T-helper 17 cell (primary cell): ENCODE measurements at places on chromosomes 7 and 10.
A peak's percentile ranks its signal among the peaks of the same experiment; 100 is the strongest.

GRCh38 chr10:61663466-61663865 is 737 bp downstream of the CABCOCO1 start:
- peaks cover 50% of the 10 kb centered on the region for H3K27me3 ChIP-seq
- H3K4me1 ChIP-seq = no peaks in the 10 kb centered on the region
- H3K4me3 ChIP-seq = no peak overlapping the region
- H3K27ac ChIP-seq = no peak overlapping the region

GRCh38 chr10:132319853-132320653 is 11.9 kb upstream of the LRRC27 start:
- H3K27ac ChIP-seq = no peak overlapping the region
- no peaks in the 10 kb centered on the region for H3K27me3 ChIP-seq
- no peak for DNase-seq
- peaks cover 5% of the 10 kb centered on the region for H3K36me3 ChIP-seq
- peaks cover 8% of the 10 kb centered on the region for H3K4me1 ChIP-seq

- H3K4me1 ChIP-seq = peaks cover 18% of the 10 kb centered on the region
- no peaks in the 10 kb centered on the region for H3K36me3 ChIP-seq
- no peak for DNase-seq
- H3K27ac ChIP-seq = no peak overlapping the region
- H3K27me3 ChIP-seq = no peaks in the 10 kb centered on the region
These were observed 35.9 kb downstream of the TNRC18 start for GRCh38 chr7:5387711-5388245.

- H3K4me1 ChIP-seq = peaks cover 2% of the 10 kb centered on the region
- no peaks in the 10 kb centered on the region for H3K36me3 ChIP-seq
- H3K27me3 ChIP-seq = peaks cover 74% of the 10 kb centered on the region
- no peak overlapping the region for H3K4me3 ChIP-seq
These were observed 60.4 kb downstream of the LGI1 start for GRCh38 chr10:93818086-93818485.

DNA sequence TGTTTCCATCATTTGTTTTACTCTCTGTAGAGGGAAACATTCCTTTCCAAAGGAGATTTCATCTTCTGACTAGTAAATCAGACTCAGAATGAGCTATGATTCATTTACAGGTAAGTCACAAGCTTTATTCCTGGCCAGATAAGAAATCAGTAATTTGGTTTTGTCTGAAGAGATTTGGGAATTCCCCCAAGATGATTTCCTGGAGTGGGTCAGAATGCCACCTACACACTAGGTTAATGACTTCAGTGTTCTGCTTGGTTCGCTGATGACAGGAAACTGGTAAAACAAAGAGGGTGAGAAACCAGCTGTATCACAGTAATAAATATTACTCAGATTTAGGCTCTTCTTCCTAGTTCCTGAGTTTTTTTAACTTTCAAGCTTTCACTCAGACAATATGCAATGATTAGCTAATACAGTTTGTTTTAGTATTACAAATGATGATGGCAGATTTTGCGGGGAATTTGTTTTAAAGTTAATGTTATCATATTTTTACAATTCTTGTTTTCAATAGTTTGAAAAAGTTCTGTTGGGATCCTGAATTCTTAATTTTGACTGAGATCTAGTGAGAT is 8.3 kb upstream of the ASZ1 start:
- H3K36me3 ChIP-seq = no peaks in the 10 kb centered on the region
- no peak overlapping the region for H3K4me3 ChIP-seq
- H3K4me1 ChIP-seq = no peaks in the 10 kb centered on the region
- H3K27me3 ChIP-seq = no peaks in the 10 kb centered on the region

DNA sequence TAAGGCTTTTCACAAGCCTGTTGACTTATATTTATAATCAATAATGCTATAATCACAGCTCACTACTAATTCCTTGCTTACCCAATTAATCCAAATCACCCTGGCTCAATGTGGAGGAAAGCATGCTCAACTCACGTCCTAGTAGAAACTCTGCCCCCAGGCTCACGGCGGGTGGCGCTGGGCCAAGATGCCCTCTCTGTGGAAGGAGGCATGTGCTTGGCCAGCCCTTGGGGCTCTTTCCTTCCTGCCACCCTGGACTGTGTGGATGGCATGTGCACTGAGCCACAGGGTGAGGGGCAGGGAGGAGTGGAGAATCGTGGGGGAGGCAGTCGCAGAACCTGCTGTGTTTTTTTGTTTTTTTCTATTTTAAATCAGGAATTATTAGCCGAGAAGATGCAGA is 96.2 kb downstream of the SH2D4B start:
- H3K4me1 ChIP-seq = no peaks in the 10 kb centered on the region
- no peak for DNase-seq
- H3K27me3 ChIP-seq = peaks cover 24% of the 10 kb centered on the region
- H3K4me3 ChIP-seq = no peak overlapping the region

DNA sequence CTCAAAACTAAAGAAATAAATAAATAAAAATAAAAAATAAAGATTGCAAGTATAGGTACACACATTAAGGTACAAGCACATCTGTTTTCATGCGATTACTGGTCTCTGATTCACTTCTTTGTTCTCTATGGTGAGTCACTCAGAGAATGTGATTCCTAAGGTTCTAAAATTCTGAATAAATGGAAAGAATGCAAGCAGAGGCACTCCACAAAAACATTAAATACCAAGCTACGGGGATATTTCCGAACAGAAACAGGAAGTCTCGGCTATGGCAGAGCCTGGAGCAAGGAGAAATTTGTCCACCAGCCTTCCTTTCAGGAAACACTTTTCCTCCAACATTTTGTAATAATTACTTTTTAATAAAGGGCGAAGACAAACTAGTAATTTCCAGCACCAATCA is 1.4 kb downstream of the VOPP1 start:
- H3K27me3 ChIP-seq = no peaks in the 10 kb centered on the region
- peak overlapping the region; percentile 95 for H3K27ac ChIP-seq
- peak overlapping the region; percentile 96 for H3K4me3 ChIP-seq
- peaks cover 69% of the 10 kb centered on the region for H3K4me1 ChIP-seq

DNA sequence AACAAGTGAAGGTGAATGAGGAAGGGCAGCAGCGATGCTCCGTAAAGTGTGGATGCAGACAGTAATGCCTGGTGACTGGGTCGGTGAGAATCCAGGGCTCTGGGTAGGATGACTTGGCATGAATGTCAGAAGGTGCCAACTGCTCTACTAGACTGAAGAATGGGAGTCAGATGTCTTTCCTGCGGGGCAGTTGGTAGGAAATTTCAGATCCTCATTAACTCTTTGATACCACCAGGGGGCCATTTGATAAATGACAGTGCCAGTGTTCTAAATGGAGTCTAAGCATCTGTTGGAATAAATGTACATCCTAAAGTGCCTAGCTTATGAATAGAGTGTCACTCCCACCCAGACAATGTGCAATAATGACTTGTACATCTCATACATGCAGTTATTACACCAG is 462.0 kb downstream of the GRM8 start:
- peaks cover 16% of the 10 kb centered on the region for H3K27me3 ChIP-seq
- no peak for DNase-seq
- no peaks in the 10 kb centered on the region for H3K36me3 ChIP-seq
- no peak overlapping the region for H3K4me3 ChIP-seq
- H3K27ac ChIP-seq = no peak overlapping the region

GRCh38 chr7:1103789-1104515 is 16.0 kb downstream of the GPER1 start:
- no peaks in the 10 kb centered on the region for H3K27me3 ChIP-seq
- no peaks in the 10 kb centered on the region for H3K36me3 ChIP-seq
- peak overlapping the region; percentile 79 for H3K27ac ChIP-seq
- H3K4me3 ChIP-seq = peak overlapping the region; percentile 77
- peaks cover 19% of the 10 kb centered on the region for H3K4me1 ChIP-seq

- DNase-seq = no peak
- H3K4me1 ChIP-seq = peaks cover 3% of the 10 kb centered on the region
- H3K27me3 ChIP-seq = peaks cover 13% of the 10 kb centered on the region
- no peak overlapping the region for H3K4me3 ChIP-seq
- peaks cover 2% of the 10 kb centered on the region for H3K36me3 ChIP-seq
These were observed 69.8 kb downstream of the LSMEM1 start for GRCh38 chr7:112550468-112551060.

GRCh38 chr7:38584443-38585210 is 46.5 kb downstream of the AMPH start:
- H3K36me3 ChIP-seq = no peaks in the 10 kb centered on the region
- H3K27ac ChIP-seq = no peak overlapping the region
- H3K4me3 ChIP-seq = no peak overlapping the region
- H3K4me1 ChIP-seq = no peaks in the 10 kb centered on the region

GRCh38 chr7:52260046-52260665 is 775.3 kb upstream of the POM121L12 start:
- no peak overlapping the region for H3K27ac ChIP-seq
- no peak for DNase-seq
- no peaks in the 10 kb centered on the region for H3K27me3 ChIP-seq

DNA sequence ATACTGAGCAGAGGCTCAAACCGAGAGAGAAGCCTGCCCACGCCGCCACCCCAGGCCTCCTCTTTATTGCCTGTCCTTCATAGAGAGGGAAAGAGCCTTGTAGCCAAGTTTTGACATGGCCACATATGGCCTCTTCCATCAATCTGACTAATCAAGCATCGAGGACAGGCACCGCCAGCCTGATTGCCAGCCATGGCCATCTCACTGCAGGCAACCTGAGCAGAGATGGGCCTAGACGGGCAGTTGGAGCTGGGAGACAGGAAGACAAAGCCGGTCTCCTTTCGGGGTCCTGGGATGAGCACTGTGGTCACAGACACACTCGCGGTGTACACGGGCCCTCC is 67.2 kb downstream of the EBF3 start:
- H3K4me3 ChIP-seq = no peak overlapping the region
- H3K27ac ChIP-seq = no peak overlapping the region
- H3K27me3 ChIP-seq = peaks cover 57% of the 10 kb centered on the region
- H3K4me1 ChIP-seq = peaks cover 2% of the 10 kb centered on the region
- no peak for DNase-seq
- no peaks in the 10 kb centered on the region for H3K36me3 ChIP-seq

- no peak for DNase-seq
- no peaks in the 10 kb centered on the region for H3K27me3 ChIP-seq
These were observed 20.7 kb downstream of the MDFIC start for GRCh38 chr7:114942446-114943175.

GRCh38 chr10:36457751-36458150 is 667.6 kb upstream of the ANKRD30A start:
- no peak overlapping the region for H3K4me3 ChIP-seq
- no peaks in the 10 kb centered on the region for H3K4me1 ChIP-seq
- H3K27me3 ChIP-seq = no peaks in the 10 kb centered on the region

DNA sequence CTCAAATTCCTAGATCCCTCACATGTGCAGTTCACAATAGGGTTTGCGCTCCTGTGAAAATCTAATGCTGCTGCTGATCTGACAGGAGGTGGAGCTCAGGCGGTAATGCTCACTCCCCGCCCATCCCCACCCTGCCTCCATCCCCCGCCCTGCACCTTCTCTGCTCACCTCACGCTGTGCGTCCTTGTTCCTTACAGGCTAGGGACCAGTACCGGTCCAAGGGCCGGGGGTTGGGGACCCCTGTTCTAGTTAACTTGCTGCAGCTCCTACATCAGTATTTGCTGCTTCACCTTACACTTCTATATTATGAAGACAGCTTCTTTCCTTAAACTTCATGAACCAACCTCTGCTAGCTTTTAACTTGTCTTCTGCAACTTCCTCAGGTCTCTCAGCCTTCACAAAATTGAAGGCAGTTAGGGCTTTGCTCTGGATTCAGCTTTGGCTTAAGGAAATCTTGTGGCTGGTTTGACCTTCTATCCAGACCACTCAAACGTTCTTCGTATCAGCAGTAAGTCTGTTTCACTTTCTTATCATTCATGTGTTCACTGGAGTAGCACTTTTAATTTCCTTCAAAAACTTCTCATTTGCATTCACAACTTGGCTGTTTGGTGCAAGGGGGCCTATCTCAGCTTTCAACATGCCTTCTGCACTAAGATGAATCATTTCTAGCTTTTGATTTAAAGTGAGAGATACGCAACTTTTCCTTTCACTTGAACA is 1.7 kb upstream of the TNKS2 start:
- H3K4me1 ChIP-seq = peaks cover 43% of the 10 kb centered on the region
- peak overlapping the region; percentile 97 for H3K4me3 ChIP-seq
- H3K27me3 ChIP-seq = no peaks in the 10 kb centered on the region
- peaks cover 2% of the 10 kb centered on the region for H3K36me3 ChIP-seq
- H3K27ac ChIP-seq = peak overlapping the region; percentile 96
- peak; percentile 18 for DNase-seq

- no peaks in the 10 kb centered on the region for H3K27me3 ChIP-seq
- peaks cover 5% of the 10 kb centered on the region for H3K36me3 ChIP-seq
- DNase-seq = no peak
- no peak overlapping the region for H3K4me3 ChIP-seq
- H3K4me1 ChIP-seq = peaks cover 6% of the 10 kb centered on the region
These were observed 239.5 kb upstream of the TCF7L2 start for GRCh38 chr10:112710528-112710927.

DNA sequence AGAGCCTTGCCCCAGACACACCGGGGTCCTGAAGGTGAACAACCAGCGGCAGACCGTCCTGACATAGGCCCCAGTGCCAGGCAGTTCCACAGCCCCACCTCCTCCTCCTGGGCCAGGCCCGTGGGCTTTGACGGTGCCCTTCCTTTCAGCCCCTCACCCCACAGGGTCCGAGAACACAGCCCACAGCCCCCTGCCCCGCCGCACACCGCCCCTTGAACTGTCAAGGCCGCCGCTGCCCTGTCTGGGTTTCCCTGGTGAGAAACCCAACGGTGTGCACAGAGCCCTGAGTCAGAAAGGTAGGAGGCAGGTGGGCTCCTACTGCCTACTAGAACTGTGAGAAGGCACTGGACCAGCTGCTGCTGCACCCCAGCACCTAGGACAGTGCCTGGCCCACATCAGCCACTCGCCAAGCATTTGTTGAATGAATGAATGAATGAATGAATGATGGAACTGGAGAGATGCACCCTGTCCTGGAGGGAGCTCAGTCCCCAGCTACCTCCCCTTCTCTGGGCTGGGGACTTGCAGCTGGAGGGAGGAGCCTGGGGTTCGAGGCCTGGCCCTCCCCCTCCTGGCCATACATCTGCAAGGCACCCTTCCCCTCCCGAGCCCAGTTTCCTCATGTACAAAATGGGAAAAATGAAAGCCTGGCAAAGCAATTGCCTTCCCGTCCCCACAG is 117.9 kb downstream of the SLIT1 start:
- peaks cover 4% of the 10 kb centered on the region for H3K36me3 ChIP-seq
- H3K4me3 ChIP-seq = no peak overlapping the region
- H3K4me1 ChIP-seq = peaks cover 7% of the 10 kb centered on the region
- no peak for DNase-seq
- H3K27me3 ChIP-seq = peaks cover 19% of the 10 kb centered on the region

- H3K4me1 ChIP-seq = no peaks in the 10 kb centered on the region
- H3K27ac ChIP-seq = no peak overlapping the region
- DNase-seq = no peak
- H3K27me3 ChIP-seq = no peaks in the 10 kb centered on the region
- H3K36me3 ChIP-seq = no peaks in the 10 kb centered on the region
- H3K4me3 ChIP-seq = no peak overlapping the region
These were observed 95.6 kb downstream of the MALRD1 start for GRCh38 chr10:19144206-19144605.

- H3K4me3 ChIP-seq = no peak overlapping the region
- H3K27me3 ChIP-seq = no peaks in the 10 kb centered on the region
- H3K36me3 ChIP-seq = no peaks in the 10 kb centered on the region
- H3K4me1 ChIP-seq = no peaks in the 10 kb centered on the region
- no peak for DNase-seq
- H3K27ac ChIP-seq = no peak overlapping the region
These were observed 527.3 kb upstream of the GHITM start for GRCh38 chr10:83612050-83612449.

- H3K27ac ChIP-seq = no peak overlapping the region
- H3K27me3 ChIP-seq = peaks cover 39% of the 10 kb centered on the region
- H3K36me3 ChIP-seq = no peaks in the 10 kb centered on the region
- H3K4me3 ChIP-seq = no peak overlapping the region
- peaks cover 9% of the 10 kb centered on the region for H3K4me1 ChIP-seq
These were observed 69.4 kb downstream of the PTPRE start for GRCh38 chr10:127976286-127976685.

- H3K4me1 ChIP-seq = no peaks in the 10 kb centered on the region
- H3K27me3 ChIP-seq = peaks cover 38% of the 10 kb centered on the region
- DNase-seq = no peak
- no peak overlapping the region for H3K4me3 ChIP-seq
These were observed 11.4 kb downstream of the BLNK start for GRCh38 chr10:96260014-96260413.
